T-helper 2 cell treated with Interferon-gamma antibody and Interleukin-4, amounts not matched to agents 5 μg/mL and 100 μg/mL, for 36 hours (primary cell): ENCODE measurements at places on chromosomes 6 and 20.

- peak; percentile 30 for DNase-seq
These were observed 31.8 kb downstream of the PSMF1 start for GRCh38 chr20:1150218-1150617.

DNA sequence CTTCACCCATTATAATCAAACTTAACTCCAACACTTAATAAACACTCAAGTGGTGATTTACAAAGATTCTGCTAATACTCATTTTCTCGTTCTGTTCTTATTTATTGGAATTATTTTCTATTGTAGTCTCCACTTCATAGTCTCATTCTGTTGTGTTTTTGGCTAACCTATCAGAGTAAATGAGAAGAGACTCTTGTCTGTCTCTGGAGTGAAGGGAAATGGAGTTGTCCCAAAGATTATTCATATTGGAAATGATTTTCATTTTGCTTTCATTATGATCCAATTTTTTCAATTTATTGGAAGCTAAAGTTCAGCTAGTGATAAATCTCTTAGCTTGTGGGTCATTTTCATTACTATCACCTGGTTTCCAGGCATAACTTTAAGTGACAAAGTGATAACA is 454.9 kb upstream of the JAG1 start:
- DNase-seq = no peak

- no peak for DNase-seq
These were observed 102.6 kb downstream of the CDC5L start for GRCh38 chr6:44489910-44490604.

DNA sequence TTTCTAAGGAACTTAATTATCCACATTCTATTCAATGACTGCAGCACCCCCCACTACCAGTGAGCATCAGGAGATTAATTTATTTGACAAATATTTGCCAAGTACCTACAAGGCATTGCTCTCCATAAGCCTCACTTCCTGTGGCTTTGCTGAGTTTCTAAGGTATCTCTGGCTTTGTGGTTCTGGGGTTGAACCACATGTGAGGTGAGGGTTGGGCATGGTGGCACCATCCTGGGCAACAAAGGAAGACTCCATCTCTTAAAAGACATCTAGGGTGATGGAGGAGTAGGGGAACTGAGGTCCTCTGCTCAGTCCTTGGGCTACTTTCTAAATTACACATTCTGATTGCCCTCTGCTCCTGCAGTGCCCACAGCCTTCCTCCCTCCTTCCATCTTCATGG is 25.5 kb upstream of the WFDC2 start:
- DNase-seq = no peak

DNA sequence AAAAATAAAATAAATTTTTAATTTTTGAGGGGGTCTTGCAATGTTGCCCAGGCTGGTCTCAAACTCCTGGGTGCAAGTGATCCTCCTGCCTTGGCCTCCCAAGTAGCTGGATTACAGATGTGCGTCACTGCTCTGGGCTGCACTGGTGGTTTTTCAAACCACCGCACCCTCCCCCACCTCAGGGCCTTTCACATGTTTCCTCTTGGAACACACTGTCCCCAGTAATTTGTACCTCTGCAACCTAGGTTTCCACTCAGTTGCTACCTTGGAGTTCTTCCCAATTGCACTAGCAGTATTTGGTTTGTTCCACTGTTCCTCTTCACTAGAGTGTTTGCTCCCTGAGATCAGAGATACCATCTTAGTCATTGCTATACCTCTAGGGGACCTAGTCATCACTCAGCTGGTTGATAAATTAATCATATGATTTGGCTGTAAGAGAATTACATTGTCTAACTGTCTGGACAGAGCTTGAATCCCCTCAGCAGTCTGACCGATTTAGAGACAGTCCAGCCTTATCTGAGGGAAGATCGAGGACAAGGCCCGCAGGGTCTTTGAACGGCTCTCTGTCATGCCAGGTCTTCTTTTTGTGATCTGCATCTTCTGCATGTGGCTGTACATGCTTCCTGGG is 32.0 kb downstream of the CEP43 start:
- no peak for DNase-seq

DNA sequence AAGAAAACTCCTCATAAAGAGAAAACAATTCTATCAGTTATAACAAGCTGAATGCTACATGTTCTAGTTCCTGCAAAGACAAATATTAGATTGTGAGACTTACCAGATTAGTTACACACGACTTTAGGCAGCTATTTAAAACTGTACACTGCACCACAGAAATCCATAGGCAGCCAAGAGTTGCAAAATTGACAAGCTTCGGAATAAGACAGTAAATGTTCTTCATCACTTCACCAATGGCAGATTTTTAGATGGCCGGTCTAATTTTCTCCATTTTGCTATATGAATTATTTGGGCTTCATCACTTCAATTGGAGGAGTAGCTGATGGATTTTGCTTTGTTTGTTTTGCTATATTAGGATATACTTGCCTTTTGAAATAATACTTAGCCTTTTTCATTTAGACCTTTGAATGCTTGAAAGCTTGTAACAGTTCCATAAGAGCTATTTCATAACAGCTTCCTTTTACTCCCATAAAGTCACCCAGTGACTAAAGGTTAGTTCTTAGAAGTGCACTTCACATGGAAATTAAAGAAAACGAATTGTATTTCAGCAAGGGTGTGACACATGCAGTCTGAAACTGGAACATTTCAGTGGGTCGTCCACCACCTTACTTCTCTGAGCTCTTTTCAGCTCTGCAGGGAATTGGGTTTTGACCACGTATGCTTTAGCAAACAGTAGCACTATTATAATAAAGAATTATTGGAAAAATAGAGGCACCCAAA is at the start of gene ROS1:
Gene ROS1, minus strand, starts transcription at position 512 of the 723 bp plus-strand sequence. Its CDS starts 286 bp downstream, at position 226.
- DNase-seq = no peak

DNA sequence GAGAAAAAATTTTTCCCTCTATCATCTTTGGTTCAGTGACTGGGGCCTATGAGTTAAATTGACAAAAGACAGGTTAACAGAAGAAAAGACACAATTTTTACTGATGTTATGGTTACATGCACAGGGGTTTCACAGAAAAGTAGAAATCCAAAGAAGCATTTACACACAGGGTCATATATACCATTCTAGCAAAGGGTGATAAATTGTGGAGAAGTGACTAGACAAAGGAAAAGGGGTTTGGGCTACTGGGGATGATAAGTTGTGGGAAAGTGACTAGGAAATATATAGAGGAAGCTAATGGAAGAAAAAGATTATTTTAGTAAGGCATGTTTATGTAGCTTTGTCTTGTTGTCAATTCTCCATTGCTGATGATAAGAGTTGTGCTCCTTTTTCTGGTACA is 276.7 kb upstream of the JARID2 start:
- DNase-seq = no peak

DNA sequence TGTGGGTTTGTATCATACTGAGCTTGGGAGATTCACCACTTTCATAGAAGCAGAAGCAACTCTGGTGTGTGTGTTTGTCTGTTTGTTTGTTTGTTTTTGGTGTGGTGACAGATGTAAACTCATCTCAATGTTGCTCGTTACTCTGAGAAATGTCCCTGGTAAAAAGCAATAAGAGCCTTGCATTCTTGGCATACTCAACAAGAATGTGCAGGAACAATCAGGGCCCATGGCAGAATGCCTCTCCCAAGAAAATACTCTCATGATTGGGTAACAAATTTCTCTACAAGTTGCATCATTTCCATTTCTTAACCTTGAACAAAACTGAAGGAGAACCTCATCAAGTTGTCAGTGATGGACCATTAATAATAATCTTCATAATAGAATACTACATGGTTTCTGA is 43.0 kb upstream of the PKHD1 start:
- no peak for DNase-seq

GRCh38 chr6:40573221-40573620 is 13.9 kb downstream of the LRFN2 start:
- no peak for DNase-seq

DNA sequence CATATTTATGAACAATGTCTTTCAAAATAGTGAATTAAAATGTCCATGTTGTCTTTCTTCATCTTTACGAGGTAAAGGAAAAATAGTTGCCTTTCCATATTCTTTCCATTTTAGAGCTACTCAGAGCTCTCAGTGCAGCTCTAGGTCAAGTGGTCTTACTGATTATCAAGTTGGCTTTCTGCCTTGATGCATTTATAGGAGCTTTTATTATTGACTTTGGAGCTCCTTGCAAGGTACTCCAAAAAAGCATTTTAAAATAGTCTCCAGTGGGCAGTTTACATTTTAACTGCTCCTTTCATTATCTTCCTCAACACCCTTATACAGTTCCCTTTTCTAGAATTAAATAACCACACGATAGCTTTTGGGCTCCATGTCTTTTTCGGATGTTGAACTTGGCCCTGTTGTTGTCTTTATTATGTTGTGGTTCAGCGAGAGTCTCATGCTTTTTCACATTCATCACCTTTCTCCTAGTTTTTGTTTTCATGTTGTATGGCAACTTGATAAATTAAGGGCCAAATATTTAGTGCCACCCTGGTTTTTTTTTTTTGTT is 122.9 kb downstream of the CLIC5 start:
- no peak for DNase-seq

DNA sequence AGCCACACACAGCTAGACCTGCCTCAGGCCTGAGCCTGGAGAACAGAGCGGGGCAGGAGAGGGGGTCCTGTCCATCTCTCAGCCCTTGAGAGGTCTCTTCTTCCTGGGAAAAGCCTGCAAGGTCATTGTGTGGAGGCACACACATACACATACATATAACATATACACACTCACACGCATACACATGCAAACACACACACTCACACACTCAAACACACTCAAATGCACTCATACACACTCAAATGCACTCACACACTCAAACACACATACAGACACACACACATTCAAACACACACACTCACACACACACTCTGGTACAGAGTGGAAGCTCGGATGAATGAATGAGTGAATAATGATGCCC is 515 bp downstream of the TLDC2 start:
- DNase-seq = no peak

GRCh38 chr20:18729231-18729825 is 84.3 kb upstream of the SCP2D1 start:
- no peak for DNase-seq

DNA sequence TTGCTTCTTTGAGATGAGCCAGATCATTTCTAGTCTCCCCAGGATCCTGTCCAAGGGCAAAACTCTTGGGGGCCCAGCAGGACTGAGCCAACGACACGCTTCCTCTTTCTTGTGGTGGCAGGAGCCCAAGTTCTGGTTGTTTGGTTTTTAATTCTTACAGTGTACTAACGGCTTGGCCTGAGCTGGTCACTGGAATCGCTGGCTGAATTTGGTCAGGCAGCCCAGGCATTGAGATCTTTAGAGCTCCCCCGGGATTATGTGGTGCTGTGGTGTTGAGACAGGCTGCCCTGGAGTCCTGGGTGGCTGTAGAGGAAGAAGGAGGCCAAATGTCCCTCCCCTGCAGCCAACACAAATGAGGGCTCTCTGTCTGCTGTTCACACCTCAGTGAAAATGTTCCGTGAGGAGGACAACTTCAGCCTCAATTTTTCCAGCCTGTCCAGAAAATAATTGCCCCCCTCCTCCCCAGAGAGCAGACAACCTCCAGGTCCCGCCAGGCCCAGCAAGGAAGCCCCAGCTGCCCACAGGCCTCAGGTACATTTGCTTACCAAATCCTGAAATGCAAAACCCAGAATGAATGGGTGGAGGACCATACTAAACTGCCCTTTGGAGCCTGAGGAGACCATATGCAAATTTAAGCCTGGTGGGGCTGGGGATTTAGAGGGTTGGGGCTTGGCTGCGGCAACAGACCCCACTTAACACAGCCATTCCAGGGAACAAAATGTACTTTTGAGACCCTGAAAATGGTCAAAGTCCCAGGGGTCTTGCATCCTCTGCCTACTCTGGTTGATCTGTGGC is 23.6 kb downstream of the BNIP5 start:
- DNase-seq = no peak

DNA sequence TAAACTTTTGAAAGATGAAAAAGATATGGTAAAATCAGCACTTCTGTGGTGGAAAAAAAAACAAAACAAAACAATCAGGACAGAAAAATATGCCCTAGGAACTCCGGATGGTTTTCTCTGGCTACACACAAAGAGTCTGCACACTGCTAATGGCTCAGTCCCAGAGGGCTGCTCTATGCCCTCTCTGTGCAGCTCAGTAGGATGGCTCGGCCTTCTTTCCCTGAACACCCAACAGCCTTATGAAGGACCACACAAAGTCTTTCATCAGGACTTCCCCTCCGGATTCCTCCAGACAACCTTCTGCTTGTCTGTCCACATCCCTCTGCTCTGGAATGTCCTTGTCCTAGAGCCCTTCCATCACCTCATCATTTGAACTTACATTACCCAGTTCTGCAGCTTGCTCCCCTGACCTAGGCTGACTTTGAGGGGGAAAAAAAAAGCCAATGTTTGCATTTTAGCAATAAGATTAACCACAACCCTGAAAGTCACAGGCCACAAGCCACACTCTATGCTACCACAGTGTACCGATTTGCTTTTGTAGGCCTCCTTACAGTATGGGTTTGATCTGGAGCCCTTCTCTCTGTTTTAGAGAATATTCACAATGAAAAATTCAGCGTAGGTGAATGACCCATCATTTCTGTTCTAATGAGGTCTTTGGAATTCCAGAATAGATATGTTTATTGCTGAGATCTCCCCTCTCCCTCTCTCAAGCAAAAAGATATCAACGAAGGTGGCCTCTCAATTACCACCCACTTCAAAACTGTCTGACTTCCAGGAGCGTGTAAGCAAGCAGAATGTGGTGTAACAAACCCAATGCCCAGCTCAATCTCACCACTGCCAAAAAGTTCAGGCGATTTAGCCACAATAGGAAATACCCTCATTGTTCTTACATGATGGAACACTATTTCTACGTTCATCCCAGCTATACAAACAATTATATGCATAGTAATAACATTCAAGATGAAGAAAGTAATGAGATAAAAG is 164.0 kb downstream of the GMDS start:
- DNase-seq = peak; percentile 54

DNA sequence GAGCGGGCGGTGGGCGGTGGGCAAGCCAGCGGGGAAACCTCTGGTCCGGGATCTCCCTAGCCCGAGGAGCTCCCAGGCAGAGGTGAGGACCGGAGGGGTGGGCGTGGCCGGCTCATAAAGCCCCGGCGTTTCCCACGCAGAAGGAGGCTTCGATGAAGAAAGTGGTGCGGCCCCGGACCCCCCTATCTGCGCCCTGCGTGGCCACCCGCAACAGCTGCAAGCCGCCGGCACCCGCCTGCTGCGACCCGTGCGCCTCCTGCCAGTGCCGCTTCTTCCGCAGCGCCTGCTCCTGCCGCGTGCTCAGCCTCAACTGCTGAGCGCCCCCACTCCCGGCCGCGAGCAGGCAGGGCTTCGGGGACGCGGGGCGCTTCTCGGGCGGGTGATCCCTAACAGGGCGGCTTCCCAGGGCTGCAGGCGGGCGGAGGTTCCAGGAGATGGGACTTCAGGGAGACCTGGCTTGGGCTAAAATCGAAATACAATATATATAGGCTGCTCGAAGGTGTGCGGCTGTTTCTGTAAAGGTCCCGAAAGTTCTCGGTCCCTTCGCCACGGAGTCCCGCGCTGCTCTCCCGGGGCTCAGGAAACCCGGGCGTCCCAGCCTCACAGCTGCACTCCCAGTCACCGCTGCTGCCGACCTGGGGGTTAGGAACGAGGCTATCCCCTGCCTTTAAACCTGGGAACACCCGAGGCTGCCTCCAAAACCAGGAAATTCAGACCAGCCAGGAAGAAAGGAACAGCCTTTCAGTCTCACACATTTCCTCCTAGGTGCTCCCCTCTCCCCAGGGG is 27.8 kb downstream of the ASIP start:
- DNase-seq = no peak

- no peak for DNase-seq
These were observed 542 bp upstream of the AFG1L start for GRCh38 chr6:108294297-108294726.

- no peak for DNase-seq
These were observed 26.3 kb upstream of the TFB1M start for GRCh38 chr6:155340464-155341129.

GRCh38 chr6:22028403-22029090 is 268.3 kb downstream of the PRL start:
- no peak for DNase-seq

- no peak for DNase-seq
These were observed 57.5 kb downstream of the FOXC1 start for GRCh38 chr6:1667012-1667804.
